ENCODE measurements at places on chromosomes 5 and 9.
A peak's percentile ranks its signal among the peaks of the same experiment; 100 is the strongest.

- no peak for DNase-seq
Measured at GRCh38 chr9:13729955-13730354, 450.5 kb upstream of the MPDZ start.

DNA sequence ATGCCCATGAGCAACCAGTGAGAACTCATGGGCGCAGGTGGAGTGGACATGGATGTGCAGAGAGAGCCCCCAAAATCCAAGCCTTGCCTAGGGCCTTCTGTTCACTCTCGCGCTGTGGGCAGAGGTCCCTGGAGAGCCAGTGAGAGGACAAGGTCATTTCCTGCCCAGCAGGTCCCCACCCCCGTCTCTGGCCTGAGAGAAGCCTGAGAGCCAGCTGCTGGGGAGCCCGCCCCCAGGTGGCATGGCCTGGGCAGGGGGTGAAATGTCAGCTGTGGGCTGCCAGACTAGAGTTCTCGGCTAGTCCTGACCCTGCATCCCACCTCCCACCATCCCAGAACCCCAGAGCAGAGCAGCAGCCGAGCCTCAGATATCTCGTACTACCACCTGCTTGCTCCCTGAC lies 85.3 kb downstream of the BARX1 start:
- no peak for DNase-seq

- DNase-seq, result no peak
Measured at GRCh38 chr5:200985-201384, 9.7 kb downstream of the LRRC14B start.

GRCh38 chr5:81971111-81971711 lies 612 bp upstream of the ATG10 start:
- no peak for DNase-seq

- DNase-seq, result no peak
Measured at GRCh38 chr5:140236891-140237598, 62.1 kb downstream of the CYSTM1 start.

GRCh38 chr5:74432216-74432615 lies 208.3 kb downstream of the ENC1 start:
- DNase-seq, result no peak

DNA sequence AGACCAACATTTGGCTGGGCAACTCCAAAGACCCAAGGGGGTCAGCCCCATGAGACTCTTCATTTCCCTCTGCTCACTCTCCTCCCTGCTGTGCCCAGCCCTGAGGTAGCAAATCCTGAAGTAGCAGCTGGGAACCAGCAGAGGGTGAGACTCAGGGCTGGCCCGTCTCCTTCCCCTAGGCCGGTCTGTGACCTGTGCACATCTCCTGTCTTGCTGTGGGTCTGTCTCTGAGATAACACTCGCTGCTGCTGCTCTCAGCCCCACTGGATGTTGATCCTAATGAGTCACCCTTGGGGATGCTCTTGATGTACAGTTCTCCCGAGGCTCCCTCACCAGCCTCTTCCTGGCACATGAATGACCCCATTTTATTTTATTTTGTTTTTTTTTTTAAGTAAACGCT lies 7.3 kb upstream of the OR2V1 start:
- DNase-seq, result no peak

- DNase-seq, result peak; percentile 10
Measured at GRCh38 chr9:6759185-6759977, 1.6 kb downstream of the KDM4C start.

DNA sequence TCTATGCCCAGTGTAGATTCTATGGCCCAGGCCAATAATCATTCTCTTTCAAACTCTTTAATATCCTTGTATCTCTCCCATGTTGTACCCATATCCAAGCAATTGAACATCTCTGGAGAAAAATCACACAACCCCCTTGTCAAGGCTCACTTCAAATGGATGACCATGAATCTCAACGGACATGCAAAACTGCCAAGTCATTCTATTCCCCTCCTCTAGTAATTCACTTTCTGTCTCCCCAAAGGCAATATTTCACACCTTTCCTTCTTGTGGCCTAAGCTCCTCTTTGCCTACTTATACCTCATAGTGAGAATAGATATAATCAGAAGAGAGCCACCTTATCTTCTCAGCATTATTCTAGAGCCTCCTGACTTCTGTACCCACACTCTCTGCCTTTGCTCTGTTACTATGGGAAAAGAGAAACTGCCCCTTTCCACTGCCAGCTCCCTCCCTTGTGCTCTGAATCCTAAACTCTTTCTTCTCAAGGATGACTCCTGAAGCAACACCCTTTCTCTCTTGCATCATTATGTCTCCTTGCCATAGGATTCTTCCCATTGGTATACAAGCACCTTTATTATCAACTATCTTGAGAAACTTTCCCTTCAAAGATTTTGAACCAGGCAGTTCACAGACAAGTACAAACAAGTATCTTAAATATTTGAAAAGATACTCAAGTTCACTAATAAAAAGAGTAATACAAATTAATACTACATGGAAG lies 66.1 kb downstream of the RPS23 start:
- no peak for DNase-seq

- DNase-seq, result no peak
Measured at GRCh38 chr5:165260426-165260825, 1755.0 kb downstream of the MAT2B start.

GRCh38 chr5:178240766-178241165 lies 8.2 kb upstream of the PHYKPL start:
- DNase-seq, result no peak

DNA sequence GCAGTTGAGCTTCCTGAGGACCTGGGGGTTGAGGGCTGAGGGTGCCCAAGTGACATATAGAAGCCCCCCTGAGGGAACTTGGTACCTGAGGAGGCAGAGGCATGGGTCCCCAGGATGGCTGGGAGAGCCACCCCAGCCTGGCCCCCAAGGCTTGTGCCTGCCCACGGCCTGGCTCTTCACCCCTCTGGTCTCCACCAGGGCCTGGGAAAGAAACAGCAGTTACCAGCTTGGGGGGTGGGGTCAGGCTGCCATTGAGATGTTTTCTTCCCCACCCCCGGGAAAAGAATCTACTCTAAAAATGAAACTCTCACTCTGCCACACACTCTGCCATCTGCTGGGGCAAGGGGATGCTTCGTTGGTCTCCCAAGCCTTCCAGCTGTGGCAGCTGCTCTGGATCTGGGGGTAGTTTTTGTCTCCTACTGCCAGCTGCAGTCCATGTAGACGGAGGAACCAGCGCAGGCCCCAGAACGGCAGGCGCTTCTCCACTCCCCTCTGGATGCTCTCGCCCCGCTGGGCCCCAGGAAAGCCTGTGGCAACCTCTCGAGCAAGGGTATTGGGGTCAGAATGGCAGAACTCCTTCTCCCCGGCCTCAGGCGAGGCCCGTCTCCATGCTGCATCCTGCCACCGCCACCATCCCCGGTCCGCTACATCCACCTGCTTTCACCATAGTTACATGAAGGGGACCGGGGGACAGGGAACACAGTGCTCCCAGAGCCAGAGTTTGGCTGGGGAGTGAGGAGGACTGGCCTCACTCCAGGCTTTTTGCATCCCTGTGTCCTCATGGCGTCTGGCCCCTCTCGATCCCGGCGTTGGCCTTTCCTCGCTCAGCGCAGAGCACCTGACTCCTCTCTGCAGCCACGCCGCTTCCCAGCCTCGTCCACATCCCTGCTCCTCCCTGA lies 123.5 kb downstream of the DAB2IP start:
- no peak for DNase-seq

DNA sequence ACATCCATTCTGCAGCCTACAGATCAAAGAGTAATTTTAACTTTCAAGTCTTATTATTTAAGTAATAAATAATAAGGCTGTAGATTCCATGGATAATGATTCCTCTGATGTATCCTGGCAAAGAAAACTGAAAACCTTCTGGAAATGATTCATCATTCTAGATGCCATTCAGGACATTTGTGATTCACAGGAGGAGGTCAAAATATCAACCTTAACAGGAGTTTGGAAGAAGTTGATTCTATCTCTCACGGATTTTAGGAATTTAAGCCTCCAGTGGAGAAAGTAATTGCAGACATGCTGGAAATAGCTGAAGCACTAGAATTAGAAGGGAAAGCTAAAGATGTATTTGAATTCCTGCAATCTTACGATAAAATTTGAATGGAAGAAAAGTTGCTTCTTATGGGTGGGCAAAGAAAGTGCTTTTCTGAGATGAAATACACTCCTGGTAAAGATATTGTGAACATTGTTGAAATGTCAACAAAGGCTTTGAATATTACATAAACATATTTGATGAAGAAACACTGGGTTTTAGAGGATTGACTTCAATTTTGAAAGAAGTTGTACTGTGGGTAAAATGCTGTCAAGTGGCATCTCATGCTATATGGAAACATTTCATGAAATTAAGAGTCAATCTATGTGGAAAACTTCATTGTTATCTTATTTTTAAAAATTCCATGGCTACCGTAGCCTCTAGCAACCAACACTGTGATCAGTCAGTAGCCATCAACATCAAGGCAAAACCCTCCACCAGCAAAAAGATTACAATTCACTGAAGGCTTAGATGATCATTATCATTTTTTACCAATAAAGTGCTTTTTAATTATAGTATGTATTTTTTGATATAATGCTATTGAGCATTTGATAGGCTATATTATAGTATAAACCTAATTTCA lies 1141.0 kb downstream of the CDH12 start:
- no peak for DNase-seq

DNA sequence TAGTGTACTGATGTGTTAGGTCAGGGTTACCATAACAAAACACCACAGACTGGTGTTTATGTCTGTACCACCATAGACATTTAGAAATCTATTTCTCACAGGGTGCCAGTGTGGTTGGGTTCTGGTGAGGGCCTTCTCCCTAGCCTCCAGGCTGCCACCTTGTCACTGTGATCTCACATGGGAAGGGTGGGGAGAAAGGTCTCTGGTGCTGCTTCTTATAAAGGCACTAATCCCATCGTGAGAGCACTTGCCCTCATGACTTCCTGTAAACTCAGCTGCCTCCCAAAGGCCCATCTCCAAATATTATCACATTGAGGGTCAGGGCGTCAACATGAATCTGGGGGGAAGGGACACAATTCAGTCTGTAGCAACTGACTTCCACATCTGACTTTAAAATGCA lies 49.8 kb downstream of the PIK3R1 start:
- DNase-seq, result no peak

GRCh38 chr9:21585756-21586752 lies 103.9 kb upstream of the IFNE start:
- no peak for DNase-seq

DNA sequence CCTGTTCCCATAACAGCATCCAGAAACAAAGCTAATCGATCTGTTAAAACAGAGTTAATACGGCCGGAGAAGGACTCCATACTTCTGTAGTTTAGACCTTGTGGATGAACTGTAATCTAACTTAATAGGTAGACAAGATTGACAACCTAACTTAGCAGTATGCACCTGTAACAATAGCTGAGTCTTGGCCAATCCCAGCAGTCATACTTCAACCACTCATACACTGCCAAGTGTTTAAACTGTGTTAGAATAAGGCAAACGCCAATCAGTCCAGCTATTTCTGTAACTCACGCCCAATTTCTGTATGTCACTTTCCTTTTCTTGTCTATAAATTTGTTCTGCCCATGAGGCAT lies 33.7 kb upstream of the MACIR start:
- no peak for DNase-seq

DNA sequence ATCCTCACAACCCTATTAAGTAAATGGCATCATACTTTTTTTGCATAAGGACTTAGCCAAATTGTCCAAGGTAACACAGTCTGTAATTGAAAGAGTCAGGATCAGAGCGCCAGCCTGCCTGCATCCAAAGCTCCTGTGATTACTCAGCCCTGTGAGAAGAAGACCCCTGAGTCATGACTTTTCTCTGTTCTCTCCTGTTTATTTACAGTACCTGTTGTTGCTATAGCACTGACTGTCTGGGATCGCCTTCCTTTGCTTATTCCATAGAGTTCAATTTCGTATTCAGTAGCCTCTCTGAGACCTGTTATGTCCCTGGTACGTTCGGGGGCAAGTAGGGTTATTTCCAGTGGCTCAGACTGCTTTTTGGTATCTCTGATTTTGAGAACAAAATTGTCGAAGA lies 71.8 kb downstream of the TNC start:
- DNase-seq, result no peak

DNA sequence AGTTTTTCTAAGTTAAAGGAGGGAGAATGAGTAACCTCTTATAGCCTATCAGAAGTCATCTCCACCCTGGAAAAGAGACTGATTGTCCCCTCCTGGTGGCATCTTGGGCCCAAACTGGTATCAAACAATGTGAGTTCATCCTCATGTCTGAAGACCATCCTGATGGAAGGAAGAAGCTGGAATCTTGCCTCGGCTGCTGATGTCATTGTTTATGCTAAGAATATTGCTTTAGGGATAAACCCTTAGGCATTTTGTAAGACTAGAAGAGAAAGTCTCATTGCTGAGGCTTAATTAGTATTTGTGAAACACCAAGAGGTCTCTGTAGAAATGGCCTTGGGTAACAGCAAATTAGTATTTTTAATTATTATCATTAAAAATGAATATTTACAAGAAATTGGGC lies 65.7 kb upstream of the KCNN2 start:
- no peak for DNase-seq

- DNase-seq, result no peak
Measured at GRCh38 chr5:134637116-134637721, 4.6 kb upstream of the SAR1B start.

DNA sequence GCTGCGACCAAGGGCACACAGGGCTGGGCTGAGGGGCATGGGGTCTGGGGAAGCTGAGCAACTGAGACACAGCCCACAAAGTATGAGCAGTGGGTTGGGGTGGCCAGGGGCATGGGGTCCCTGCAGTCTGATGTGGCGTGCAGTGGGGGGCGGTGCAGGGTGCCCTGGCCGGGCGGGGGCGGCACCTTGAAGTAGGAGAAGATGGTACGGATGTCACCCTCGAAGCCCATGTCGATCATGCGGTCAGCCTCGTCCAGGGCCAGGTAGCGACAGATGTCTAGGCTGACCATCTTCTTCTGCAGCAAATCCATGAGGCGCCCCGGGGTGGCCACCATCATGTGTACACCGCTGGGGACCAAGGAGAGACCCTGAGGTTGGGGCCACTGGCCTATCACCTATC lies 3.3 kb downstream of the DDX41 start:
- no peak for DNase-seq

GRCh38 chr5:141636106-141636412 lies 590 bp downstream of the HDAC3 start:
- no peak for DNase-seq

- DNase-seq, result no peak
Measured at GRCh38 chr5:1515311-1515920, 8.3 kb downstream of the LPCAT1 start.

DNA sequence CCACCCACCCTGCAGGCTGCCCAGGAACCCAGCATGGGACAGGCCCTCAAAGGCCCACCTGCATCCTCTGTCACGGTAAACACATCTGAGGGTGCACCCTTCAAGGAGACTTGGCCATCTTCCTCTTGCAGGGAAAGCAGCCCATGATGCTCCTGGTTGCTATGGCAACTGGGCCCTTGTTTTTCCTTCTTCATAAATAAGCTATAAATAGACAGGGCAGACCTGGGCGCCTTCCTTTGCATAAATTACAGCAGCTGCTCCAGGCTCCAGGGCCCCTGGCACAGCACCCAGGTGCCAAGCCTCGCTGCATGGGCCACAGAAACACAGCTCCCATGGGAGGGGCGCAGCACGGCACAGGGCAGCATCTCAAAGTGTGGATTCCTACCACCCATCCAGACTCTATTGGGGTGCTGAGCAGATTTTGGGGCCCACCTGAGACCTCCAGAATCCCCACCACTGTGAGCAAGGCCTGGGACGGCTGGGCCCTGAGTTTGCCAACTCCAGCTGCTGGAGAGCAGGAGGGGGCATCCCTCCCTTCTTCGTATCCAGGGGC lies 5.8 kb upstream of the PSMB7 start:
- DNase-seq, result no peak

GRCh38 chr5:78252715-78253114 lies 41.8 kb downstream of the AP3B1 start:
- no peak for DNase-seq

- no peak for DNase-seq
Measured at GRCh38 chr9:92004045-92004392, 54.0 kb upstream of the ROR2 start.

GRCh38 chr9:751137-752051 lies 90.1 kb upstream of the DMRT1 start:
- no peak for DNase-seq
